ENCODE measurements at places on chromosomes 4 and X.

DNA sequence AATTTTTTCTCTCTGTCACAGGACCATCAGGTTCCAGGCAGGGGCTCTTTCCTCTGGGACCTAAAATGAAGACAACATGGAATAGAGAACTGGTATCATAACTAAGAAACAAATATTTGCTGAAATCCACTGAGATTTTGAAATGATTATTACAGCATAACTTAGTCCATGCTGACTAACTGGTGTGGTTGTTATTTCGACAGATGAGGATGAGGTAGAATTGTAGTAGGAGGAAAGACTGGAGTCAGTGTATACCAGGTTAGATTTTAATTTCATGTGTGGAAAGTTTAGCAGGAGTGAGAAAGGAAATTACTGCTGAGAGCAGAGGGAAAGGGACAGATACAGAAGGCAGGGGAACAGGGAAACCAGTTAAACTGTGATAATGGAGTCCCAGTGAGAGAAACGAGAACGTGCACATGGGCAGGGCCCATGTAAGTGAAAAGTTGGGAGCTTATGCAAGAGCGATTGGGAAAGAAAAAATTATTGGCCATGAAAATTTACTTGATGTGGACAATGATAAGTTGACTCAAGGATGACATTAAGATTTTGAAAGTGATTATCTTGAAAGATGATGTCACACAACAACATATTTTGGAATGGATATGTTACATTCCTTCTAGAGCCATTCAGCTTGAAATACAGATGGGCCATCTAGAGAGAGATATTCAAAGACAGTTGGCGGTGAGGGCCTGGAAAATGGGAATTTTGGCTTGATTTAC, 98.7 kb upstream of the DDIT4L start:
- no peak for DNase-seq

DNA sequence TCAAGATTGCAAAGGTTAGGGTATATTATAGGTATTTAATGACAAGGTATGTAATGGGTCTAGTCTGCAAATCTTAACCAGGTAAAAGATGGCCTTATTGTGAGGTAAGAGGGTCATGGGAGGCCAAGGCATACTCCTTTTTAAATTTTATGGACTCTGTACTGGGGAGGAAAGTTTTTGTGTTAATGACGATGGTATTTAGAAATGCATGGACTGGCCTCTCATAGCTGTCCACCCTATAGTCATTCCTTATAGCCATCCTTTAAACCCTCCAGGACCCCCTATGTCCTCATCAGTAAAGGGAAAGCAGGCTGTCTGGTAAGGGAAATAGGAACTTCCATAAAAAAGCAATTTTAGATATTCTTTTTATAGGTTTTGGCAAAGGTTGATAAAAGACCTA, 1.5 kb downstream of the AIMP1 start:
- no peak for DNase-seq

DNA sequence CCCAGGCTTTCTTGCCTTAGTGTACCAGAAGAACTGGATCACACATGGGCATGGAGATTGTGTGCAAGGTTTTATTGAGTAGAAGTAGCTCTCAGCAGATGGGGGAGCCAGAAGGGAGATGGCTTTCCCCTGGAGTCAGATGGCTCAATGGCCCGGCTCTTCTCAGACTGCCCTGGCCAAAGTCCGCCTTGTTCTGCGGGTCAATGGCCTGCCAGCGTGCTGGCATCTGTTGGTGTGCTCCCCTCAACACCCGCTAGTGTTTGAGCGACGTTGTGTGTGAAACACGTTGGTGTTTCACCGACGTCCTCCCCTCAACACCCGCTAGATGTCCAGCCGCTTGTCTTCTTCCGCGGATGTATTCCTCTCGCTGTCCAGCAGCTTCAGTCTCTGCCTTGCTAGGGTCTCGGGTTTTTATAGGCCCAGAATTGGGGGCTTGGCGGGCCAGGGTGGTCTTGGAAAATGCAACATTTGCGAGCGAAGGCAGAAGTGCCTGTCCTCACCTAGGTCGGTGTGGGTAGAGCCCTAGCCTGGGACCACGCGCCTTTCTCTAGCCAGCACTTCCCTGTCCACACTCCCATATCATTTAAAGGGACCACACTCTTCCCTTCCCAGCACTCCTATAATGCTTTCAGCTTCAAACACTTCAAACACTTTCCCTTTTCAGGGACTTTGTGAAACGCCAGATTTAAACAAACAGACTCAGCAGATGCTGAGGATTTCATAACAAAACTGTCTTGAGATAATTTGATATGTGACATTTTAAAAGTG, 21.1 kb upstream of the PRKG2 start:
- no peak for DNase-seq

DNA sequence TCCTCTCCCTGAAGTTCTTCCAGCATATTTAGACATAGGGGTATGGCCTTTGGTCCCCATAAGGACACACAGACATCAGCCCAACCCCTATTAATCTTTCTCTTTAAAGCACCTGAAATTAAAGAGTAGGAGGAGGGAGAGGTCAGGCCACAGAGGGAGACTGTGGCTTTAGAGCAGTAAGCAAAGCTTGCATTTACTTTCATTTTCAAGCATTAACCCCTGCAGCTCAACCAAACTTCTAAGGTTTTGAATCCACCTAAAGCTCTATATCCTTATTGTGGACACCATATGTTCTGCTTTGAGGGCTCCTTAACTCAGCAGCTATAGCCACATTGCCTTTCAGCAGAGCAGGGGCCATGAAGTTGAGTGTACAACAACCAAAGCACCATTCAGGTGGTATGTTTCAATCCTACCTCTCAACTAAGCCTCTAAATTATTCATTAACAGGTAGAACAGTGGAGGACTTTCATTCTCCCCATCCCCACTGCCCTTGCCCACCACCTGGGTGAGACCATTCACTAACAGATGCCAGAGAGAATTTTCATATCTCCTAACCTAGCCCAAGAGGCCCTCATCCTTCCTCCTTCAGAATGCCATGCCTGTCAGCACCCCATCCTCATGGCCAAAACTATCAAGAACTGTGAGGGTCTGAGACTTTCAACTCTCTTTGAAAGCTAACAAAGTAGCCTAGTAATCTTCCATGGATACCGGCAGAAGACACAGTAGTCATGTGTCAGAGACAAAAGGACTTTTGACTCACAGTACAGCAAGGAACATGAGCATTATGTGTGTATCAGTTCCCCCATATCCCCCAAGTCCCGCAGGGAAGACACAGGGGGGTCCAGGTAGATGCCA, 20.8 kb downstream of the LIN54 start:
- DNase-seq, result no peak

DNA sequence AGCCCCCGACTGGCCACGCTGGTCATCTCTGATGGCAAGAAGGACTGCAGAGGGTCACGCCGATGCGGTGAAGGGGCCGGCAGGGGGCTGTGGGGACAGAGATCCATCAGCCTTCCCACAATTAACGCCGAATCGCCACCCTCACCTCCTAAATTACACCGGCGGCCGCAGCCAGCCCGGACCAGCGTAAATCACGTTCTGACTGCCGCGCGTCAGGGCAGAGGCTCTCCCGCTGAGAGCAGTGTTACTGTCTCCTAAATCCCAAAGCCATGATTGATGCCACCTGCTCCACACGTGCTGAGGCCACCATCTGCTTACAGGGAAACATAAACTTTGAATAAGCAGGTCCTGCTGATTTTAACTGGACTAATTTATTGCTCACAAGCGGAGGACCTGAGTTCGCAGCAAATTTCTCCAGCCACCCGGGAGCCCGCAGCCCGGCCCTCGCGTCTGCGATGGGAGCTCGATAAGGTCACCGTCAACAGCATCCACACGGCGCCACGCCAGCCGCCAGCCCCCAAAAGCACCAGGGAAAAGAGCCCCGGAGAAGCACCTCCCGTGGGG, 127.3 kb upstream of the NKX1-1 start:
- no peak for DNase-seq

- no peak for DNase-seq
Measured at GRCh38 chr4:78437608-78438088, 113.9 kb upstream of the ANXA3 start.

DNA sequence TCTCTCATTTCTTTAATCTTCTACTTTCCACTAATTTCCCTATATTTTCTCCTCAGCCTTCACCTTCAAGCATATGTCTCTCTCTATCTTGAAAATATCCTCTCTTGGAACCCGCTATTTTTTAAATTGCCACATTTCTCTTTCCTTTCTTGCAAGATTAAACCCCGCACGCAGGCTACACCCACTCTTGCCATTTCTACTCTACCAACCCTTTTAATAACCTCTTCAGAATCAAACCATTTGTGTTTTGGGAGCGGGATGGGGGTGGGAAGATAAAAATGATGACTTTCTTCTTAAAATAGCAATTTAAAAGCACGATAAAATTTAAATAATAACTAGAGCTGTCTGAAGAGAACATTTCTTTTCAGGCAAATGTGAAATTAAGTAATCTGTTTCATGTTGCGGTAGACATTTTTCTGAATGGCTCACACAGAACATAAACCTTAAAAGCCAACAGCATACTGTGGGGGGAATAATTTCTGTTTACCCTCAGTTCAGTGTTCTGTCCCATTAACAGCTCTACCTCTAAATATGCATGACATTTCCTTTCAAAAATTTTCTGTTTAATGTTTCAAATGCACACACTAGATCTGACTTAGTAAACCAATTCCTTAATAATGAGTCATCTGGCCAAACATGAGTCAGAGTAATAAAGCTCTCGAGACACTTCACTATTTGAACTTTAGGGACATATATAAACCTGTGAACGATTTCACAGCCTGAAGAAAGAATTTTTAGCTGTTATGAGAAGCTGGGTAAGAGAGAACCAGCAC, 20.5 kb downstream of the ARSJ start:
- DNase-seq, result no peak

DNA sequence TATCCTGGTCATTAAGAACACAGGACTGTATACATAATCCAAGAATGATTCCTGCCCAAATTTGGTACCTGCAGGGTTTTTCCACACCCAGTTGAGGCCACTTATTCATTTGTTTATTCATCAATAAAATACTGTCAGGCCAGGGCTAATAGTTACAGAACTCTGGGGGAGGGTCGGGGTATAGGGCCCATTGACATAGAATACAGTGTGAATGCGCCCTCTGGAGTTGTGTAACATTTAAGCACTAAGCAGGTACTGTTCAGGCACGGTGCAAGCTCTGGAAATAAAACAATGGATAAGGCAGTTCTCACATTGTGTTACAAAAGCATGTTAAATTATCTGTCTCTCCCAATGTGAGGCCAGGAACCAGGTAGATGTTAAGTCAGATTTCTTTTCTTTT, 30.8 kb upstream of the LRBA start:
- DNase-seq, result no peak

DNA sequence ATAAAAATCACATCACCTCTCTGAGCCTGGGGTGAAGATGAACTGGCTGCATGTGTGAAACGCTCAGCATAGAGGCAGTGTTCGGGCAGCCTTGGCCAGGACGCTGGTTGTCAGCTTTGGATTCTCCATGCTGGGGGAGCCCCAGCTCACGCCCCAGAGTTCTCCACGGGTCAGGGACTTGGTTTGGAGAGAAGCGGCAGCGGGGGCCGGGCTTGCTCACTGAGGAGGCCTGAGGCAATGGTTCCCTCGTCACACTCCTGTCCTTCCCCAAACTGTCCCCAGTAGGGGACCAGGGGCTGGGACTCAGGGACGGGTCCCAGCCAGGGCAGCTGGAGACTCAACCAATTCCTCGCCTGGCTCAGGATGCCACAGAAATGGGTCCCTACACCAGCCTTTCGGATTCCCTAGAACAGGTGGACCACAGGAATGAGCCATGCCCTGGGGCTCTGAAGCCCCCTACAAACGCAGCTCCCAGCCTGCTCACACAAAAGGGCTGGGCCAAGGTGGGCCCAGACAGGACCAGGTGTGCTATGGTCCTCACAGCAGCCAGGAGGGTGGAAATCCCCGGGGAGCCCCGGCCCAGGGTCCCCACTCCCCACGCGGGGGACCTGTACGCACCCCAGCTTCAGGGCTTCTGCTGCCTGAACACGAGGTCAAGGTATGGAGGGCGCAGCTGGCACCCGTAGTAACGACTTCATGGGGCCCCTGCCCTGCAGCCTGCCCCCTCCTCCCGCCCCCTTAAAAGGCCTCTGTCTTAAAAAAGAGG, 1.4 kb downstream of the MXD4 start:
- no peak for DNase-seq

GRCh38 chr4:893995-894705, 38.0 kb downstream of the GAK start:
- no peak for DNase-seq

- DNase-seq, result no peak
Measured at GRCh38 chr4:91127831-91128230, 1000.6 kb downstream of the CCSER1 start.

GRCh38 chr4:109826719-109827118, 1.1 kb upstream of the RRH start:
- no peak for DNase-seq

DNA sequence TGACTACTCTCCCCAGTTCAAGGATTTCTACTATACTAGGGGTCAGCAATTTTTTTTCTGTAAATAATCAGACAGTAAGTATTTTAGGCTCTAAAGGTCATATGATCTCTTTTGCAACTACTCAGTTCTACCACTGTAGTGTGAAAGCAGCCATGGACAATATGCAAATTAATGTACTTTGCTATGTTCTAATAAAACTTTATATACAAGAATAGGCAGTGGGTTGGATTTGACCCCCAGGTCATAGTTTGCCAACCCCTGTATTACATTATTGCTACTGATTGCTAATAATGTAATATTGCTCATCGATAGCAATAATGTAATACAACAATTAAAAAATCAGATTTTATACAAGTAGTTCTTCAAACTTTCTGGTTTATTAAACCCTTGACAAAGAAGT, 59.2 kb upstream of the GPR34 start:
- DNase-seq, result no peak

GRCh38 chr4:156186111-156186510, 232.4 kb upstream of the CTSO start:
- DNase-seq, result no peak

DNA sequence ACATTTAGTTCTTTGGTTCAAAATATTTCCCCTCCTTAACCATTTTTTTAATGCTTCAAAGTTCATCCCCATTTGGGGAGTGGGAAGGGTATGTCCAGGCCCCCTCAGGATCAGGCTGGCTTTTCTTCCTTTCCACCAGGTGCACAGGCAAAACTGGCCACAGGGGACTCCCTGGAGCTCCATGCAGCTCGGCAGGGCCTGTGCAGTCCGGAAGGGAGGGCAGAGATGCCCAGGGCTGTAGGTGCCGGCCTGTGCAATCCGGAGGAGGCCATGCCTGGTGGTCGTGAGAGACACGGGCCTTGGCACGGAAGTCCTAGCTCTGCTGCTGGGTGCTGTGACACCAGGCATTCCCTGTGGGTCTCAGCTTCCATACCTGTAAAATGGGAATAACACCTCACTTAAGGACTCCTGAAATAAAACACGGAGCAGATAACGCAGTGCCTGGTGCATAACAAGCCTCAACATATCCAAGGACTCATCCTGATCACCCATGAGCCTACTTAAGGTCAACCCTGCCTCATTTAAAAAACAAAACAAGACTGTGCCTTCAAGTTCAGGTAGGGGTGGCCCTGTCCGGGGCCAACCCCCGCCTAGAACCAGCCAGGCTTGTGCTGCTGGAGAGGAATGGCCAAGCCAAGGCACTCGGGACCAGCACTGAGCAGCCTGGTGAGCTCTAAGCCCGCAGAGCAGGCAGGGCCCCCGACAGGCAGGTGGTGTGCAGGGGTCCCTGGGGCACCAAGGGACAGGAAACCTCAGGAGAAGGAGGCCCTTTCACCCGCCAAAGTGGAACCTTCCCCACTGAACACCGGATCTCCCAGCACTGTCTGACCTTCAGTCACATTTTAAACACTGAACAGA, 21.2 kb upstream of the CYP4V2 start:
- DNase-seq, result no peak

- no peak for DNase-seq
Measured at GRCh38 chr4:85369703-85370380, 105.1 kb upstream of the ARHGAP24 start.

- no peak for DNase-seq
Measured at GRCh38 chr4:179059396-179059795, 1617.2 kb upstream of the AGA start.

GRCh38 chr4:176238157-176238610, 30.8 kb downstream of the ASB5 start:
- DNase-seq, result no peak

Measured in stimulated activated CD8-positive, alpha-beta memory T cell treated with anti-CD3 and anti-CD28 coated beads, Interleukin-7, amount 100 ng/mL, for 24 hours (primary cell).